ENCODE measurements at places on chromosomes 4 and X.

- DNase-seq: no peak
Measured at GRCh38 chr4:23384741-23385140, 505.1 kb downstream of the PPARGC1A start.

- no peak for DNase-seq
Measured at GRCh38 chrX:106415276-106415895, 196.4 kb upstream of the RADX start.

GRCh38 chrX:17527135-17527701 is 152.2 kb downstream of the NHS start:
- DNase-seq: no peak

- no peak for DNase-seq
Measured at GRCh38 chrX:66130469-66130868, 33.6 kb upstream of the HEPH start.

DNA sequence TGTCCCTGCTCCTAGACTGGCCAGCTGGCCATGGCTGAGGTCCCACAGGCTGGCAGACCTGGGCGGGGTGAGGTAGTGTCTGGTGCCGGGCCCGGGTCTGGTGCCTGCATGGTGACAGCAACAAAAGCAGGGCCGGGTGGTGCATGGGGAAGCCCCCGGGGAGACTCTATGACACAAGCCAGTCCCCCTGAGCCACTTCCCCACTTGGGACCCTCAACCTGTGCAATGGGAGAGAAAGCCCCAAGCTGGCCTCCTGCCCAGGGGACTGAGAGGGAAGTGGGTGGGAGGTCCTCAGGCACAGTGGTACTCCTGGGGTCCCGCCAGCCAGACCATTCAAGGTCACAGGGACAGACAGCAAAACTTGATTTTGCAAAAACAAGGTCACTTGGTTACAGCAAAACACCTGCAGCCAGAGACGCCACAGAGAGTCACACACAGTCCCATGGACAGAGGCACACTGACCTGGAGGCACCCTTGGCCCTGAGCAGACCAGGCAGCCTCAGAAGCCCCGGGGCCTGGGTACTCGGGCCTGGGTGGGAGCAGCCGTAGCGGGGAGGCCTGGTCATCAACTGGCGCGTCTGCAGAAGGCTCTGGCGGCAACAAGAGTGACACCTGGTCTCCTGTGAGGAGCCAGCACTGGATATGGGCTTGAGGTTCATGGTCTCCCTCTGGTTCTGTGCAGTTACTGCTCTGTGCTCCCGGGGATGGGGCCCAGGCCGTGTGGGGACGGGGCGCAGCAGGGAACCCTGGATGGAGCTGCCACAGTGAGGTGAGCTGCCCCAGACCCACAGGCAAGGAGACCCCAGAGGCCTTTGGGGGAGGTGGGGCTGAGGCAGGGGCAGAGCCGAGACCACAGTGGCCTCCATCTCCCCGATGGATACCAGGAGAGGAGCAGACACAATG is 60.6 kb downstream of the HTRA3 start:
- DNase-seq: peak; percentile 50

- DNase-seq: no peak
Measured at GRCh38 chr4:4432341-4433125, 45.6 kb downstream of the NSG1 start.

- no peak for DNase-seq
Measured at GRCh38 chrX:37786624-37787422, 7.0 kb downstream of the CYBB start.
